CD4-positive, alpha-beta T cell treated with Interleukin-15 for 4 hours (primary cell): ENCODE measurements at places on chromosomes 2 and 18.

DNA sequence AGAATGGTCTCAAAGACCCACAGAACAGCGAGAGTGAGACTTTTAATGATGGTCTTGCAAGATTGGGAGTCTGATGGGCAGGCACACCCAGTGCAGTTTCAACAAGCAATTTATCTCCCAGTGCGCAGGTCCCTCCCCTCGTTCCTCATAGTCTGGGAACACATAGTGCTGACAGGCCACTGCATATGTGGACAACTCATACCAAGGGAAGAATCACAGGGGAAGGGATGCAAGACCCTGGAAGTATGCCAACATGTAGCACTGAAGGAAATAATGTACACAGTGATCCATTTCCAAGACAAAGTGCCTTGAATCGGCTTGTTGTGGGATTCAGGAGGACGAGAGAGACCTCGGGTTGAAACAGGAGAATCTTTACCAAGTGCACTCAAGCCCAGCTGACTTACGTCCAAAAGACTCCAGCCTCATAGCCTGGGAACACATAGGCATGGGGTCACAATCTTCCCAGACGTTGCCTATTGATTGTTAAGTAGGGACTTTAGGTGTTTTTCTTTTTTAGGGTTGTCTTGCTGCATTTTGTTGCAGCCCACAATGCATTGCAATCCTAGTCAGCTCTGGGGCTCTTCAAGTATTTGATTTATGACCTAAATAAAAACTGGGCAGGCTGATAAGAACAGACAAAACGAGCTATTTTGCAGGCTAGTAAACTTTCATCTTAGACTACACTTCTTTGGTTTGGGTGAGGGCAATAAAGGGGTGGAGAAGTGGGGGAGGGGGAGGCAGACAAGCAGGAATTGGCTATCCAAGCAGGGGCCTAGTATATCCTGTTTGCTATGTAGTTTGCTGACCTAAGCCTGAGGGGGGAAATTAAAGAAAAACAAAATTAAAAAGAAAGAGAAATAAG, 24.7 kb upstream of the SERPINB5 start:
- DNase-seq, result no peak

GRCh38 chr2:230010501-230010900, 58.2 kb downstream of the SLC16A14 start:
- no peak for DNase-seq

DNA sequence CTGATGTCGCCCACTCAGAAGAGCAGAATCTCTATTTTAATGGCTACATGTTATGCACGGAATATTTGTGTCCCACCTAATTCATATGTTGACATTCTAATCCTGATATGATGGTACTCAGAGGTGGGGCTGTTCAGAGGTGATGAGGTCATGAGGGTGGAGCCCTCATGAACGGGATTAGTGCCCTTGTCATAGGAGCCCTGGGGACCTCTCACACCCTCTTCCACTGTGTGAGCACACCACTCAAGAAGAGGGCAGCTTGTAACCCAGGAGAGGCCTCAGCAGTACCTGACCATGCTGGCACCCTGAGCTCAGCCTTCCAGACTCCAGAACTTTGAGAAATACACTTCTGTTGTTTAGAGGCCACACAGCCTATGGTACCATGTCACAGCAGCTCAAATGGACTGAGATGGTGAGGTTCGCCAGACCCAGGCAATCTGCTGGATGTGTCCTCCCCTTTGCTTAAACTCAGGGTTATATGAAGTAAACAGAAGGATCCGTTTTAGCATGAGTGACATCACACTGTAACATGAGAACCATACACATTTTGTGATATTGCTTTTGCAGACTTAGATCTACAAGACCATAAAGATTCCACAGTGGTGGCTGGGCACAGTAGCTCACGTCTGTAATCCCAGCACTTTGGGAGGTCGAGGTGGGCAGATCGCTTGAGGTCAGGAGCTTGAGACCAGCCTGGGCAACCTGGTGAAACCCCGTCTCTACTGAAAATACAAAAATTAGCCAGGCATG, 48.7 kb downstream of the ATOH8 start:
- no peak for DNase-seq

GRCh38 chr2:112813280-112813966, 23.2 kb downstream of the IL1B start:
- DNase-seq, result no peak

DNA sequence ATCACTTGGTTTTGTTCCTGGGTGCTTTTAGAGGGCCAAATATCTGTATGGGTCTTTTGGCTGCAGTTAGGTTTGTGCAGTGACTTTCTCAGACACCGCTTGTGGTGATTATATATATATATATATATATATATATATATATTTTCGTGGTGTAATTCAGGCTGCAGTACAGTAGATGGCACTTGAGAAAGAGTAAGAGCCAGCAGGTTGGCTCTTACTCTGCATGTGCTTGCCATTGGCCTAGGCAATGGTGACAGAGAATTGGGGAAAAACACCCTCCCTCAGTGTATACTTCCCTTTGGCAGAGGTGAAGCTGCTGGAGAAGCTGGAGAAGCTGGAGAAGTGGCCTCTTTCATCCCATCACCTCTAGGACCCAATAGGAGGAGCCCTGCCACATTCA, 22.2 kb upstream of the MYL1 start:
- no peak for DNase-seq

DNA sequence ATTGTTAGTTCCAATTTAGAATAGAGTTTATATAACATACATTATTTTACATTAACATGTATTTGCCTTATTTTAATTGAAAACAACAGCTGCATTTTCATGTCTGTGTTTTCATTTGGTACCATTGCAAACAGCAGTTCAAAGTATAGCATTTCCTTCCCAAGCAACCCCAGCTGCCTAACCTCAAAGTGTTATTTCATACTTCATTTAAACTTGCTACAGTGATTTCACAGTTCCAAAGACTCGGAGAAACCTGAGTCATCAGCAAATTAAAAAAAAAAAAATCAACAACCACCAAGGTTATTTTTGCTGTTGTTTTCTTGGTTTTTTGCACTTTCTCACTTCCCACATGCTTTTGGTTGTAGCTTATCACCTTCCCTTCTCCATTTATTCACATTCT, 236.5 kb upstream of the SPHKAP start:
- DNase-seq, result no peak

GRCh38 chr2:119198240-119198840, 25.3 kb upstream of the STEAP3 start:
- no peak for DNase-seq

DNA sequence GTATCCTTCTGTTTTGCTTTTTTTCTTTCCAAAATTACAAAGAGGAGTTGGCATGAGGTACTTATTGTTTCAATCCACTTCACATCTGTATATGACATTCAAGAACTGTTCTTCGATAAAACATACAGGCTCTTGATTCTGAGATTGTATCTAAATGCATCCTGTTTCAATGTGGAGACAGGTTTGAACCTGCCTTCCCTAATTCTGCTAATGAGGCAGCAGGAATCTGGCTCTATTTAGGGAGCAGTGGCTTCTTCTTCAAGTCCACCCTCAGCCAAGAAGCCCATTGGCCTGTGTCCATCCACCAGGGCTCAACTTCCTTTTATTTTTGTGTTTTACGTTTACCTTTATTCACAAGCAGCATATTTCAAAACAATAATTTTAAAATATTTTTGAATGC, 84.8 kb upstream of the PIK3C3 start:
- no peak for DNase-seq

DNA sequence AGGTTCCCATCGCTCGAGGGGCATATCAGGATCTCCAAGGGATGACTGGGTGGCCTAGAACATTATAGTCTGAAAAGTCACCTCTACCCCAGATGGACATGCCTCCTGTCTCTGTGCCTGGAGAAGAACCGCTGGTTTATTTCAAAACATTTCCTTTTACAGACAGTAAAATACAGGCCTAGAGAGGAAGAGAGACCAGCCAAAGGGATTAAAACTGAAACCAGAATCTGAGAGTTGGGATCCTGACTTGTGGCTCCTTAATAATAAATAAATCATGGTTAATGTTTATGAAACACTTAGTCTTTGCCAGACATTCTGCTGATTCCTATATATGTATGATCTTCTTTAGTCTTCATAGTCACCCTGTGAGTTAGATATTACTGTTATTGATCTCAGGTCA, 153.7 kb downstream of the DDX1 start:
- no peak for DNase-seq

DNA sequence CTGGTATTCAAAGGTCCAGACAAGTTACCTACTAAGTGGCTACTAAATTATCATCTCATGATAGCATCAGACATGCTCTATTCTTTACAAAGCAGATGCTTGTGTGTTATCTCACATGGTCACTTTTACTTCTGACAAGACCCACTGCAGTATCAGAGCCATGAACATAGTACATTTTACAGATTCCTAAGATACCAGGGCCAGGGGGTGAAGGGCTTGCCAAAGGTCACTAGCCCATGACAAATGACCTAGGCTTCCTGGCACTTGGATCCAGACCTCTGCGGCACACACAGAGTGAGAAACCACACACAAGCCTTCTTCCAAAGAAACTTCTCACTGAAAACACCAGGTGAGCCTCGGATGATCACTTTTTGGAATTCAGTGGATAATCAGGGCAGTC, 446.8 kb downstream of the EIPR1 start:
- DNase-seq, result no peak

- DNase-seq, result no peak
Observed at GRCh38 chr2:191905336-191905735, 58.4 kb upstream of the CAVIN2 start.
